Activated naive CD4-positive, alpha-beta T cell treated with anti-CD3 and anti-CD28 coated beads, Interleukin-2, amount 10 ng/mL, durations not matched to agents 7 days and 5 days (primary cell): ENCODE measurements at places on chromosomes 16 and 17.
A peak's percentile ranks its signal among the peaks of the same experiment; 100 is the strongest.

DNA sequence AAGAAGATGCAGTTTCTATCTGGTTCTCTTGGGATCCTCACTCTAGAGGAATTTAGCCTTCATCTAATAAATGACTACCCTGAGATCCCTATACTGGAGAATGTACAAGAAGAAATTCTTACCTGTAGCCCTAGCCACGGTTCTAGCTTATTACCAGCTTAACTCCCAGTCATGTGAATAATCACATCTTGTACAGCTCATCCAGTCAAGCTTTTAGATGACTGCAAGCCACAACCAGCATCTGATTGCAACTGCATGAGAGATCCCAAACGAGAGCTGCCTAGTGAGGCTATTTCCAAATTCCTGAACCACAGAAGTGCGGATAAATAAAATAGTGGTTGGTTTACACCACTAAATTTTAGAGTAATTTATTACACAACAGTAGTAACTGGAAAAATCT, 196.0 kb upstream of the CPHXL start:
- DNase-seq = no peak

GRCh38 chr17:4175921-4176807, 33.2 kb downstream of the CYB5D2 start:
- peak; percentile 64 for DNase-seq

DNA sequence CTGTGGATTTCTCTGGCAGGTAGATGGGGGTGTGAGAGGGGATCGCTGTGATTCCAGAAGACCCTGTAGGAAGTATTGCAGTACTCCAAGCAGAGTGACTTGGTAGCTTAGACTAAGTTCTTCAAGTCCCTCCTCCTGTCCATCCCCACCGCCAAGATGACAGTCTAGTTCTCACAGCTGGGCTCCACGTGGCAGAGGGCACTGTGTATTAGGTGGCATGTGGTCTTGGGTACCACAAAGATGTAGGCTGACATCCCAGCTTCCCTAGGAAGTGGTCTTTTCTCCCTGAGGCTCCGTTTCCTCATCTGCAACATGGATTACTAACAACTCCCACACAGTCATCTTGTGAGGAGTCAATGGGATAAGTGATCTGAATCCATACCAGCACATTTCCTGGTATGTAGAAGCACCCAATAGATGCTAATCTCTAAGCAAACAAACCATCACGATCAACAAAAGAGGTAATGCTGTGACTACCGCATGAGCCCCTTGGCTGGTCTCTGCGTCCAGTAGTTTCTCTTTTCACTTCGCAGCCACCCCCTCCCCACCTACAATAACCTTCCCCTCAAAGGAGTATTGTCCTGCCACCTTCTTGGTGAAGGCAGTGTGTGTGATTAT, 349.1 kb upstream of the EEF2KMT start:
- DNase-seq = no peak

- DNase-seq = no peak
Measured at GRCh38 chr17:77132411-77133086, 8.2 kb upstream of the SEC14L1 start.

DNA sequence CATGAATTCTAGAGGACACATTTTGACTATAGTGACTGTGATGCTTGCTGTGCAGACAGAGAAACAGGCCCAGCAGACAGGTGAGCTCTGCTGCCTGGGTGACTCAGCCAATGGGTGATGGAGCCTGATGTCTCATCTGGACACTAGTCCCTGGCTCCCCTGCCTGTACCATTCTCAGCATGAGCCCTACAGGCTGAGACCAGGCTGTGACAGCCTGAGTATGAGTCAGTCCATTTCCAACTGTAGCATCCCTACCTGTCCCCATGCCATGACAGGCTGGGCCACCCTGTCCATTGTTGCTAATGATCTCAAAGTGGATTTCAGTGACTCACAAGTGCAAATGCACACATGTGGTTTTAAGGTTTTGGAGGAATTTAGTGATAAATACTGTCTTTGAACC, 102.5 kb upstream of the EEF2KMT start:
- DNase-seq = no peak

- no peak for DNase-seq
Measured at GRCh38 chr17:41901646-41902045, 17.1 kb downstream of the ACLY start.

DNA sequence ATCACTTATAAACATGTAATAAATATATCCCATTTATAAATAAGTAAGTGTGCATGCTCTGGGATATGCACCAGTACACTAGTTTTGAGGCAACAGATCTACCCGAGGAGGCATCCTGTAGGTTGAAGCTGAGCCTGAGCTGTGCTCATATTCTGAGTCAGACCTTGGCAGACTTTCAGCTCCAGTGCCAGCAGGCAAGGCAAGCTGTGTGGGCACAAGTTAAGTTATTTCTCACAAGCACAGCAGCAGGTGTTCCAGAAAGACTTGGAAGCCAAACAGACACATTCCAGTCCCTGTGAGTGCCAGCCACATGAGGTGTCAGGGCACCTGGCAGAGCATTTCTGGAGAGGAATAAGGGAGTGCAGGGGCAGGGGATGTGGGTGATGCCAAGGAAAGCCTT, 1.3 kb upstream of the CLEC19A start:
- no peak for DNase-seq

GRCh38 chr17:79305768-79306423, 231.3 kb downstream of the ENGASE start:
- DNase-seq = no peak

DNA sequence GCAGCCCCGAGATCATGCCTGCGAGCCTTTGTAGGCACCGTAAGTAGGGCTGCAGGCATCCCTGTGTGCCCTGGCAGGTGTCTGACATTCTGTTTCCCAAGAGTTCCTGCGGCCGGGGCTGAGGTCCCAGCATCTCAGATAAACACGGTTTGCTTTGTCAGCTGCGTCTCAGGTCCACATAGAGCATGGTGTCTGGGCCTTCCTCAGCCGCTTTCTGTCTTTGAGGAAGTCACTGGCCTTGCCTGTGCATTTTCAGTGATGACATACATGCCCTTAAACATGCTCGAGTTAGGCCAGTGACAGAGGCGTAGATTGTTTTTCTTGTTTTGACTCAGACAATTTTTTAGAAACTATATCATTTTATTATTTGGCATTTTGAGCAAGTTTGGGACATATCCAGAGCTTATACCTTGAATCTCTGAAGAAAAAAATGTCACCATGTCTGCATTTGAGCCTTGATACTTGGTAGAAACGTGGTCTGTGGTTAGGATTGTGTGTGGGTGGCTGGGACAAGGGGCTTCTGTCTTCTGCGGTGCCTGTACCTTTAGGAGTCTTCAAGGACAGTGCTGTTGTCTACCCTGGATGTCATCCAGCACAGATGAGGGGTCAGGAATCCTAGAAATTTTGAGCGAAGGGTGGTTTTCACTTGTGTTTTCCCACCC, 105.8 kb downstream of the SNX29 start:
- no peak for DNase-seq

GRCh38 chr16:20822521-20823325, 16.4 kb downstream of the REXO5 start:
- no peak for DNase-seq

DNA sequence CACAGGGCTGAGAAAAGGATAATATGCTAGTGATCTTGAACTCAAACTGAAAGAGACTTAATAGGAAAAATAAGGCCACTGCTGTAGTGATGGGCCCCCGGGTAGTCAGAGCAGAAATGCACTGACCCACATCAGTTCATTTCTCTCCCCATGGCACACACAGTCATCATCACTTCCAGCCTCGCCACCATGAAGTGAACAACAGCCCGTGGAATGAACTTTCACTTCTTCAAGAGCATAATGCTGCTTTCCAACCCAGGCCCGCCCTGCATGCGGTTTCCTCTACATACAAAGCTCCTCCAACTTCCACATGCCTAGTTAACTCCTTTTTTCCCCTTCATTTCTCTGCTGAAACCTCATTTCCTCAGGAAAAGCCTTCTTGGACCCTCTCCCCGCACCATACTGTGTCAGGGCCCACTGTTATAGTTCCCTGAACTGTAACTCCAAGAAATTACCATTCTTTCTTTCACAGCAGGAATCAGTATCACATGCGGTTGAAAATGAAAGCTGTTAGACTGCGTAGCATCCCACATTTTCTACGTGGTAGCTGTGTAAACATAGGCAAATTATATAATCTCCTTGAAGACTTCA, 65.8 kb upstream of the SMIM36 start:
- DNase-seq = peak; percentile 70

DNA sequence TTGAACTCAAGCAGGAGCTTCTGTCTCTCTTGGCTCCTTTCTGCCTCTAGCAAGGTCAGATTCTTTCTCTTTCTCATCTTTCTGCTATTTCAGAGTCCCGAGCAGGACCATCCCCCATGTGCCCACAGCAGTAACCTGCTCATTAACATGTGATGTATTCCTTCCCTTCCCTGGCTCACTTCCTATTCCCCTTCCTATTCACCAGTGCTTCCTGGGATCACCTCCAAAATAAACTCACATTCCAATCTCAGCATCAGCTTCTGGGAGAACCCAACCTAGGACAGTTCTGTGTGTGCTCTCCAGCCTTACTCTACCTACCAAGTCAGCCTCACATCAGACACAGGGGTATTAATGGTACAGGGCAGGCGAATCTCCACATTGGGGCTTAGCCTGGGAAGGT, 546.4 kb upstream of the SALL1 start:
- DNase-seq = no peak

GRCh38 chr17:21129023-21129681, 2.4 kb downstream of the DHRS7B start:
- no peak for DNase-seq

- no peak for DNase-seq
Measured at GRCh38 chr17:48406936-48407567, 23.0 kb downstream of the SKAP1 start.

GRCh38 chr17:31696703-31697325, 162.2 kb downstream of the COPRS start:
- no peak for DNase-seq

DNA sequence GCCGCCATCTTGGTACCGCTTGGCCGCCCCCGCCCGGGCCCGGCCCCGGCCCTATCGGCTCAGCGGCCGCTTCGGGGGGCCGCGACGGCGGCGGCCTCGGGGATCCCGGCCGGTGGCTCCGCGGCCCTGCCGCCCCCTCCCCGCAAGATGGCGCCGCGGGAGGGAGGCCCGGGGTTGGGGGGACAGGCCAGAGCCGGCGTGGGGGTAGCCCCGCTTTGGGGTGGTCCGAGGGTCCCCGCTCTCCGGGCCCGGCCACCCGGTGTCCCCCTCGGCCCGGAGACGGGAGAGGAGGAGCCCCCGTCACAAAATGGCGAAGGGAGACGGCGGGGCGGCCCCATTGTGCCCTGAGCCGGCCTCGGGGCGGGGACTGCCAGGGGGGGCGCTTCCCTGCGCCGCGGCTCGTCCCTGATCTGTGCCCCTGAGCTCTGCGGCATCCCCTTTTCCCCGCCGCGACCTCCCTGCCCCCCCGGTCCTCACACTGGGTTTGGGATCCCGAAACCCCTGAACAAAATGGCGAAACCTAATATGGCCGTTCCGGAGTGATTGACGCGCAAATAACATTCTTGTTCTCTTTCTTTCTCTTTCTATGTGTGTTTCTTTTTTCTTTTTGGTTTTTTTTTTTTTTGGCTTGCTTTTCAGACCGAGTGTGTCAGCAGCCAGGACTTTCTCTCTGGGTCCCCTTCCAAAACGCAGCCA, 986 bp downstream of the HAPSTR1 start:
- DNase-seq = peak; percentile 71

GRCh38 chr17:70353408-70354092, 184.2 kb downstream of the KCNJ2 start:
- no peak for DNase-seq

GRCh38 chr17:72379516-72379915, 258.7 kb downstream of the SOX9 start:
- no peak for DNase-seq

- DNase-seq = no peak
Measured at GRCh38 chr17:39563476-39563875, 44.2 kb downstream of the NEUROD2 start.

GRCh38 chr17:16443511-16444257, 28.3 kb downstream of the TRPV2 start:
- DNase-seq = no peak

DNA sequence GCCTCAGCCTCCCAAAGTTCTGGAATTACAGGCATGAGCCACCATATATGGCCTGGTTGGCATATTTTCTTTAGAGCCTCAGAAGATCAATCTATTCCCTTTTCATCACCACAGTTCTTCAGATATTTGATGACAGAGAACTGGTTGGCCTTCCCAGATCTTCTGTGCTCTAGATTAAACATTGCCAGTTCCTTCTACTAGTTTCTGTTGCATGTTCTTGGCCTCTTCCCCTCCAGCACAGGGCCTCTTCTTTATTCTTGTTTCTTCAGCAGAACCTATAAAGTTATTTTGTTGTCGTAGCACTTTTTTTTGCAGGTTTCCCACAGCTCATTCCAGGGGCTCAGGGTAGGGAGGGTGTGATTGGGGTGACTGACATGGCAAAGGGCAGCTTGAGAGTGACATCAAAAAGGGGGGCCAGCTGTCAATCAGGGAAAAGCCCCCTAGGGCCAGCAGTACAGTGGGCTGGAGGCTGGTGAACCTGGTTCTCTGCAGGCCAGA, 9.3 kb downstream of the CHD9 start:
- DNase-seq = no peak

GRCh38 chr16:23836404-23837311, 875 bp downstream of the PRKCB start:
- peak; percentile 72 for DNase-seq

- no peak for DNase-seq
Measured at GRCh38 chr17:79632432-79632735, 21.5 kb upstream of the RBFOX3 start.

- no peak for DNase-seq
Measured at GRCh38 chr17:18278867-18279266, 18.4 kb downstream of the MIEF2 start.

DNA sequence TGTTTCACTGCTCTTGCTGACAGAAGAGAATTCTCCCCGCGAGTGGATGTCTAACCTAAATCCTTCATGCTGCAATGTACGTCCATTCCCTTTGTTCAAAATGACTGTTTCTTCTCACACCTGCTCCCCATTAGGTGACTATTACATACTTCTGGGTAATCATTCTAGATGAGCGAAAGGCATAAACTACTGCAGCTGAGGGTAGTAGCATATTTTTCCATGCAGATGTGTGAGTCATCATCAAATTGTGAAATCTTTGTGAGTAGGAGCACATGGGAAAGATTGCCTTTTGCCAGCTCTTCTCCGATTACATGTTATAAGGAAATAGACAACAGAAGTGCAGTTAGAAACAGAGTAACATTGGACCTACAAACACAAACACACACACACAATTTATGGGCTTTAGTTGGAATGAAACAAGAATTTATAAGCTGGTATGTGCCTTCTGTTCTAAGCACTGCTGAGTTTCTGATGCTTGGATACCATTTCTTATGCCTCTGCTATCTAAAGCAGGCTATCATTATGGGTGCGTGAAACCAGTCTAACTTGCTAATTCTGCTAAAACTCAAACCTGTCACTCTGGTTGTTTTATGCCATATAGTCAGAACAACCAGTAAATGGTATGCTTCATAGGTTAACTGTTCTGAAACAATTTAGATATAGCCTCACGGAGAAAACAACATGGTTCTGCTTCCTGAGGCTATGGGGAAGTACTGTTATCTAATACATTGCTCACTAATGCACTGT, 346.9 kb upstream of the PSMD7 start:
- DNase-seq = no peak
